Breast epithelium (tissue), 4 donors: ENCODE measurements at places on chromosomes 7 and 10. TPM values are rescaled to one million over a fixed set of nuclear protein-coding genes. Genes with fewer than 3 reads are reported as not detected.

Gene SORBS1
- 200 TPM for total RNA-seq

Gene TMEM196
- not detected for total RNA-seq

Gene EBF3
- 4.2 TPM for total RNA-seq

Gene CCDC172
- total RNA-seq, result not detected

Gene ADCYAP1R1
- 19.7 TPM for total RNA-seq

Gene TMEM120A
- 27.2 TPM for total RNA-seq

Gene ANXA8
- not detected for total RNA-seq

Gene LCOR
- 53.6 TPM for total RNA-seq

Gene IDI2
- not detected for total RNA-seq

Gene CALHM1
- total RNA-seq, result not detected

Gene EN2
- total RNA-seq, result 0.33 TPM

Gene CLIP2
- 13.0 TPM for total RNA-seq

Gene GBX1
- not detected for total RNA-seq

Gene ADRA2A
- total RNA-seq, result 18.4 TPM
